ENCODE measurements at places on chromosomes 11 and 22. TPM values are rescaled to one million over a fixed set of nuclear protein-coding genes. Genes with fewer than 3 reads are reported as not detected.

The OR51G1 gene
- total RNA-seq, result not detected

DNA sequence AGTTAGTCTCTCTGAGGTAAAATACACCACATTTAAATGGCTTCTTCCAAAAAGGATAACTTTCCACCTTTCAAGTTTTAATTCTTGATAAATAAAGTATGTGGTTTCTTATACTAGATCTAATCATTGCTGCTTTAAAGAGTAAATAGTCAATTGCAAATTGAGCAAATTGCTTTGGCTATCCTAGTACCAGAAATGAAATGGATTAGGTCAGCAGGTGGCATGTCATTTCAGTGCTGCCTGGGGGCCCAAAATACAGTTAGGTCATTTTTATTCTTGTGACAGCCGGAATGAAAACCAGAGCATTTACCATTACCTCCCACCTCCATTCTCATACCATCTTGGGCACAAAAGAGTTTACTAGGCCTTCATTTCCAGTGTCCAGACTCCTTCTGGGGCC is 70.2 kb downstream of the PHF21A start:
- DNase-seq, result no peak

DNA sequence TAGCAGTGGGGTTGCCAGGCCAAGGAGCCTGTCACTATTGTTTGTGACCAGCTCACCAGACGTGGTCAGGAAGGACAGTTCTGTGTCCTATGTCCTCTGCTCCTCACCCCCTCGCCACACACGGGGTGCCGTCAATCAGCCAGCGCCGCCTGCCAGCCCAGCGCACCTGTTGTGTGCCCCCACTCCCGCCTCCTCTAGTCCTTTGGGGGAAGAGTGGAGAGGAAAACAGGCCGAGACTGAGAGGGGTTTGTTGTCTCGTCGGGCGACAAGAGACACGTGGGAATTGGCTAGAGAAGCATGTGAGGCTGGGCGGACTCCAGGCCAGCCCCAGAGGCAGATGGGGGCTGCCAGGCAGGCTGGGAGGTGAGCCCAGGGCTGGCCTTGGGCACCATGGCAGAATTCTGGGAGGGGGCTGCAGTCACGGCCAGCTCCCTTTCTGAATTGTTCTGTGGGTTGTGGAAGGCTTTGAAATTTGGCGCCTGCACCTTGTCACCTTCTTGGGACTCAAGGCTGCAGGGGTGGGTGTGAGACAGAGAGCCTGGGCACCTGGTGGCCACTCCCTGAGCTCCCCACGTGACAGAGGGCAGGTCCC is 3.1 kb upstream of the KCNQ1OT1 start:
- no peak for DNase-seq

The MUC2 gene
- total RNA-seq, result not detected

The APLNR gene
- 4.3 TPM for total RNA-seq

DNA sequence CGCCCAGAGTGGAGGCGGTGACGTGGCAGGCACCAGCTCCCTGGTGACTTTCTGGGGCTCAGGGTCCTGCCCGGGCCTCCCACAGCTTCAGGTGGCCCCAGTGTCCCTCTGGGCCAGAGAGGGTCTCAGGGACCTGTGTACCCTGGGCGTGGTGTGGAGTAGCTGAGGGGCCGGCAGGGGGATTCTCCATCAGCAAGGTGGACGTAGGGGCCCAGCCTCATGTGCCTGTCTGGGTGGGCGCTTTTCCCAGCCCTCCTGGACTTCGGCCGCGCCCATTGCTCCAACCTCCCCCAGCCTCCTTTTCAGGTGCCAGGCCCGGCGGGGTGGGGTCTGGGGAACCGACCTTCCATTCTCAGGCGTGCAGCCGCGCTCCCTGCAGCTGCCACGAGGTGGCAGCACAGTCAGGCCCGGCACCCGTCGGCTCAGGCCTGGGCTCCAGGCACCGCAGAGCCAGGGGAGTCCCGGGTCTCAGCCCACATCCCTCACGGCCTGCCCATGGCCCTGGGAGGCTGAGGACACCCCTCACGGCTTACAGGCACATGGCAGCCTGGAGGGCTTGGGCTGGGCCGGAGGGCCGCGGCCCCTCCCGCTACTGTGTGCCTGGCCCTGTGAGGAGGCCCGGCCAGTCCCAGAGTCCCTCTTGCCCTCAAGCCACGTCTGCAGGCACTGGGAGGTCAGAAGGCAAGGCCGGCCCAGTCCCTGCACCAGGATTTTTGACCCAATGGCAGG is 19.9 kb upstream of the MUC5B start:
- DNase-seq, result no peak

DNA sequence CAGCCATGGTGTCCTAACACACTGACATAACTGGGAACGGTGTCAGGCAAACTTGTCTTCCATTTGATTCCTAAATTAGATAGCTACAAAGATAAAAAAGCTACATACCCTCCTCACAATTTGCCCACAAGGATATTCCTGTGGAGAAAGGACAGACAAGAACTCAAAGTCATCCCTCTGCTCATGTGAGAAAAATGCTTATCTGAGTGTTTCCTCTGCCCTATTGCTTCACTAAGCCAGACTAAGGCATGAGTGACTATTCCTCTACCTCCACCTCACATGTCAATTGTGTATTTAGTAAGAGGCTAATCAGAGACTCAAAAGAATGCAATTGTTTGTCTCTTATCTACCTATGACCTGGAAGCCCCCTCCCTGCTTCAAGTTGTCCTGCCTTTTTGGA is 247.7 kb downstream of the DDX10 start:
- DNase-seq, result no peak

The RASGRP2 gene
- total RNA-seq, result 89.1 TPM

DNA sequence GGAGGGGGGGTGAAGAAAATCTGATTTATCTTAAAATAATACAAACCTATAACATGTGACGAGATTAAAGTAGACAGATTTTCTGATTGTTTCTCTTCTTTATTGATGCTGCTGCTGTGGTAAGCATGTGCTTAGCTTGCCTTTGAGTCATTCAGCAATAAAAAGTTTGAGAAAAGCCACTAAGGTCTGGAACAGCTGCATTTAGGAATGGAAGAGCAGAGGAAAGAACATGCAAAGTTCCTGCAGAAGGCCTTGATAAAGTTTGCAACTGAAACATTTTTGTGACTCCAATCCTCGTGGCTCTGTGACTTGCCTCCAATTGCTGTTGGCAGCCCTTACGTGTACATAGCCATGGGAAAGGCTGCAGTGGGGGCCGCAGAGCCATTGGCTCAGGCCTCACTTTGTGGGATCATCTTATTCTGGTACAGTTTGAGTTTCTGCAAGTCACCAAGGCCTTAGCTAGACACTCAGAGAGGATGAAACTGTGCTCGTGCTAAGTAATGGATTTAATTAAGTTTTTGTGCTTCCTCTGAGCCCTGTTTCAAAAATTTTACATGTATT is 370.2 kb downstream of the AASDHPPT start:
- no peak for DNase-seq

- no peak for DNase-seq
Measured at GRCh38 chr11:96708219-96708878, 318.5 kb downstream of the JRKL start.

DNA sequence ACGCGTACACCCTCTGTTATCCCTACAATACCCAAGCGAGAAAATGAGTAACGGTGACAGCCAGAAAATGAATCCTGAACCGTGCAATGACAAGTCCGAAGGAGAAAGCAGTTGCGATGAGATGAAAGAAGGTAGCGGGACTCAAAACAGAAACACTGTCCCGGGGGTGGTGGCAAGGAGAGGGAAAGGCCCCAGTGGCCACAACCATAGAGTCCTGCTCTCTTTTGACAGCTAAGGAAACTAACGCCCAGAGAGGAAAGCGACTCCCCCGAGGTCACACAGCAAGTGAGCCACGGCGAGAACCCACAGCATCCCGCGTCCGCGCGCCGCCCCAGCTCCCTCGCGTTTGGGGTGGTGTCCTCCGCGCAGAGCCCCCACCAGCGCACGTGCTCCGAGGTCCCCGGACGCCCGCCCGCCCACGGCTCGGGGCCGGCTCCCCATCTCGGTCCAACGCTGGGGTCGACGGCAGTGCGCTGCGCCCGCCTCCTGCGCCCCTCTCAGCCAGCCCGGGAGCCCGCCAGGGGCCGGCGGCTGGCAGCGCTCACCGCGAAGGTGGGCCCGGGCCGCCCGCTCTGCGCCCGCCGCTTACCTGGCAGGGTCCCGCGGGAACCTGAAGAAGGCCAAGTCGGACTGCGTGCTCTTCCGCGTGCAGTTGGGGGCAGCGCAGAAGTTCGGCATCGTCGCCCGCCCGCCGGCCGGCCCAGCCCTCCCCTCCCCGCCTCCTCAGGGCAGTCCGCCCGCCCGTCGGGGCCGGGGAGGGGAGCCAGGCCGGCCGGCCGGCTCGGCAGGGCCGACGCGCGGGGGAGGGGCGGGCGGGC is 564 bp downstream of the THAP12 start:
- no peak for DNase-seq

DNA sequence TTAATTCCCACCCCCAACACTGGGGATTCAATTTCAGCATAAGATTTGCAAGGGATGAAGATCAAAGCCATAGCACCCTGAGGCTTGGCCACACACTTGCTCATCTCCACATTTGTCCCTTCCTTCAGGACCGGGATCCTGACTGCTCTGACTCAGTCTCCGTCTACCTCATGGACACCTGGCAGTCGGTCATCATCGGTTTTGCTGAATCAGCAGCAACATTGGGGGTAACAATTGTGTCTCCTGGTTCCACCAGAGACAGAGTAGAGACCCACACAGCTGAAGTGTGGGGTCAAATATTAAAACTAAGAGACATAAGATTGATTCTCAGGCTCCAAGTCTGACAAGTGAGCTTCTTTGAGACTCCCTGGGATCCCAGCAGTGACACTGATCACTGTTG is 34.6 kb downstream of the GGTLC2 start:
- no peak for DNase-seq

DNA sequence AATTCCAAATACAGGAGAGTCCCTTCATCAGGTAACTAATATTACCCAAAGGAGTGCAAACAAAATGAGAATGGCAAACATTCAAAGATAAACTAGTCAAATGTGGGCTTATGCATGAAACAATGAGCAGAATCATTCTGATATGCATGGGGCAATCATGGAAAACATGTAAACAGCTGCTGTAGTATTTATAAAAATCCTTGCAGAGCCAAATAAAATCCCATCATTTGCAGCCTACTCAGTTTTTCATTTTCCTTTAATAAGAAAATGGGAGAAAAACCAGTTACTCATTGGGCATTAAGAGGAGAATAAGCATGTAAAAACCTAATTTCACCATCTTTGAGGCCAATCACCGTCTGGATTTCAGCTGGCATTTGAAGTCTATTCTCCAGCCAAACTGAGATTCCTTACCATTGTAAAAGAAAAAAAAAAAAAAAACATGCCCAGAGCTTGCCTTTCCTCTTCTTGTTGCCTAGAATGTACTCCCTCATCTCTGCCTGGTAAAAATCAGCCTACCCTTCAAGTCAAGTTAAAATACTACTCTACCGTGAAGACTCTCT is 249.1 kb downstream of the TTC28 start:
- no peak for DNase-seq

- no peak for DNase-seq
Measured at GRCh38 chr11:64875369-64876228, 2.8 kb downstream of the EHD1 start.

DNA sequence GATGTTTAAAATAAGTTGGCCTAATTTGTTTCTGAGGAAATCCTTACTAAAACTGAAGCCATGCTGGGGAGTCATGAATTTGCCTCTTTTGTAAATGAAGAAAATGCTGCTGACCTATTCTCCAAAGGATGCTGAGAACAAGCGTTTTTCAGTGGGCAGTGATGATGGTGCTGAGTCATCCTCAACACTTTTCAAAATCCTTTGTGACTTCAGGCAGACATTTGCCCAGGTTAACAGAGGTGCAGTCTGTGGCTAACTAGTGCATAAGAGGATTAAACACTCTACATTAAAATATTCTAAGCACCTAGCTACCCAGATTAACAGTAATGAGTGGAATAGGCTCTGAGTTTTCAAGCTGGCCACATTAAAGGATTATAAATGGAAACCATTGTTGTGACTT is 509.0 kb downstream of the DLG2 start:
- DNase-seq, result no peak

DNA sequence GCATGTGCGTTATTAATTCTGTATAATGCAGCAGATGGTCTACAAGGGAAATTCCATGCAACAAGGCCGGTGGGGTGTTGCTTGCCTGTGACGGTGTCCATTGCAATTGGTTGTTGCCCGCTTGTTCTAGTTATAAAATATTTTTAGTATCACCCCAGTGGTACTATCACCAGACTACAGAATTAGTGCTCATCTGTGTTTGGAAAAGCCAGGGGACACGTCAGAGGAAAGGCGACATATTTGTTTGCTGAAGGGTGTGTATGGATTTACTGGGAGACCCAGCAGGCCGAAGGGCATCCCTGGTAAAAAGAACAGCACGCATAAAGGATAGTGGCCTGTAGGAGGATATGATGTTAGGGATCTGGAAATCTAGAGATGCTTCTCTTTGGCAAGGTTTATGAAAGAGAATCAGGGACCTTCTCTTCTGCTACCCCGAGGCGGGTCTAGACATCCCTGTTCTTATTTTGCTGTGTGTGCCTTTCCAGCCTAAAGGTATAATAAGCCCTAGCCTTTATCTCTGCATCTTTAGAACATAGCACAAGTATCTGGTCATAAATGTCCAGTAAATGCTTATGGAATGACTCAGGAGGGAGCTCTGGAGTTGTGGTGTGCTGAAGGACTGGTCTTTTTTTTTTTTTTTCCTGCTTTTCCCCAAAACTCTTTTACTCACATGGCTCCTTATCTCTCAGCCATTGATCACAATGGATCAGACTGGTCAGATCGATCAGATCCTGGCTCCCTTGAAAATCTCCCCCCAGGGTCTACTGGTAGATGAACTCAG is 90.9 kb downstream of the LDLRAD3 start:
- no peak for DNase-seq

Data from thoracic aorta (tissue), 2 donors.